ENCODE measurements at places on chromosomes 2 and 18.

DNA sequence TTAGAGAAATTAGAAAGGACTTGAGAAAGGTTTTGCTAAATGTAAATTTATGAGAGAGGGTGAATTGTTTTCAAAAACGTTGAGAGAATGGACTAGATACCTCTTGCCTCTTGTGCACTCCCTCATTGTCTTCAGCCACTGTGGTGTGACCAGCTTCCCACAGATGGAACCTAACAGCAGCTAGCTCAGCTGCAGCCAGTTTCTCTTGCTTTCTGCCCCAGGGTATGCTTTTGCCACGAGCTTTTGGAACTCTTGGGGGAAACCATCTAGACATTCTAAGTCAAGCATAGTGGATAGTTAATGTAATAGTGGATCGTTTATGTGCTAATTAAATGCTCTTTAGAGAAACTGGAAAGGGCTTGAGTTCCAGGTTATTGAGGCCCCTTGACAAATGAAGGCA is 288.2 kb downstream of the CTNNA2 start:
- no peak for DNase-seq

DNA sequence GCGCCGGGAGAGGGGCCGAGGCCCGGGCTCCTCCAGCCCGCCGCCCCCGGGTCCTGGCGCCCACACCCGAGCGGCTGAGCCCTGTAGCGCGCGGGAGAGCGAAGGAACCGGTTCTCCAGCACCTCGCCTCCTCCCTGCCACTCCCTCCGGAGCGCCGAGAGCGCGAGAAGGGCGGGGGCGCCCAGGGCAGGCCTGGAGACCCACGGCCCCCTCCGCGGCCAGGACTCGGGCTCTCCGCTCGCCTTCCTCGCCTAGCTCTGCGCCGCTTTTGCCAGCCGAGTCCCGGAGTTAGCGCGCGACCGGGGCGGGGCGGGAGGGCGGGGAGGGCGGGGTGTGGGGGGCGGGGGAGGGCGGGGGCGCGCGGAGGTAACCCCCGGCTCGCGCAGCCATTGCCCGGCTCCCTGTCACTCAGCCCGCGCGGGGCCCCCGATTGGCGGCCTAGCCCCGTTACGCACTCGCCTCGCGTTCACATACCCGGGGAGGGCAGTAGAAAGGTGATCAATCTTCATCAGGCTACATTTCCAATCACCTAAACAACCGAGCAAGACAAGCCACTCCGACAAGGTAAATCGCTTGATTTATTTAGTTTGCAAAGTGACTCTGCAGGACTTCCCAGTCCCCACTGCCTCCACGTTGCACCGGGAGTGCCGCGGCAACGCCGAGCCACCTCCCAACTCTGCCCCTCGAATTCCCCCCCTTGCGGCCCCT is at the start of gene OTX1:
OTX1 (plus strand) TSS at position 497 of the 708 bp plus-strand sequence. CDS start 2,161 bp downstream, outside the sequence.
- peak; percentile 51 for DNase-seq

GRCh38 chr2:128599700-128600099 is 281.0 kb upstream of the HS6ST1 start:
- no peak for DNase-seq

GRCh38 chr18:3790703-3791102 is 340.7 kb downstream of the TGIF1 start:
- DNase-seq: no peak

DNA sequence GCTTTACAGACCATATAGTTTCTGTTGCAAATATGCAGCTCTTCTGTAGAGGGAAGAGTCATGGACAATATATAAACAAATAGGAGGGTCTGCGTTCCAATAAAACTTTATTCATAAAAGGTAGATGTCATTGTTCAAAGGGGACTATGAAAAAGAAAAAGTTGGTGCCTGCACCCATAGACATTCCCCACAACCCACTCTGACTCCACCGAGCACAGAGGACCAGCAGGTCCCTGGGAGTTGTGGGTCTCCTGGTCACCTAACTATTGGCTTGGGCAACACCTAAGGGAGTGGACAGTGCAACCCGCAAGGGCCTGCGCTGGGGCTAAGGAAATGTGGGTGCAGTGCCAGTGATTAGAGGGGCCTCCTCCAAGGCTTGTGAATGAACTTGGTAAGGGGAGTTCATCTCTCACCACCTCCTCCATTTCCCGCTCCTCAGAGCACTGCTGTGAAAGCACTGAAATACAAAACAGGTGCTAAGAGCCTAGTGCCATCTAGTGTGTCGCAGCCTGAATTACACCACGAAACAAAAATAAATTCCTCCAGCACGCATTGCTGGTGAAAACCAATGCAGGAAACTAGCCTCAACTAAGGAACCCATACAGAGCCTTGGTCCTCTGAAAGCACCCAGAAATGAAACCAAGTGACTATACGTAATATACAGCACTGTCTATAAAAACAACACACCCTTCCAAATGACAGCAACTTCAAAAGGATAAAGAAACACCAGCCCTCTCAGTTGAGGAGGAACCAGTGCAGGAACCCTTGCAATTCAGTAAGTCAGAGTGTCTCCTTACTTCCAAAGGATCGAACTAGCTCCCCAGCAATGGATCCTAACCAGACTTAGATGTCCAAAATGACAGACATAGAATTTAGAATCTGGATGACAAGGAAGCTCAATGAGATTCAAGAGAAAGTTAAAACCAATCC is 166.6 kb downstream of the RNF144A start:
- DNase-seq: no peak

- DNase-seq: no peak
Observed at GRCh38 chr2:181354626-181355025, 102.6 kb upstream of the ITGA4 start.

GRCh38 chr2:112996635-112997034 is 8.6 kb upstream of the IL36A start:
- peak; percentile 66 for DNase-seq

DNA sequence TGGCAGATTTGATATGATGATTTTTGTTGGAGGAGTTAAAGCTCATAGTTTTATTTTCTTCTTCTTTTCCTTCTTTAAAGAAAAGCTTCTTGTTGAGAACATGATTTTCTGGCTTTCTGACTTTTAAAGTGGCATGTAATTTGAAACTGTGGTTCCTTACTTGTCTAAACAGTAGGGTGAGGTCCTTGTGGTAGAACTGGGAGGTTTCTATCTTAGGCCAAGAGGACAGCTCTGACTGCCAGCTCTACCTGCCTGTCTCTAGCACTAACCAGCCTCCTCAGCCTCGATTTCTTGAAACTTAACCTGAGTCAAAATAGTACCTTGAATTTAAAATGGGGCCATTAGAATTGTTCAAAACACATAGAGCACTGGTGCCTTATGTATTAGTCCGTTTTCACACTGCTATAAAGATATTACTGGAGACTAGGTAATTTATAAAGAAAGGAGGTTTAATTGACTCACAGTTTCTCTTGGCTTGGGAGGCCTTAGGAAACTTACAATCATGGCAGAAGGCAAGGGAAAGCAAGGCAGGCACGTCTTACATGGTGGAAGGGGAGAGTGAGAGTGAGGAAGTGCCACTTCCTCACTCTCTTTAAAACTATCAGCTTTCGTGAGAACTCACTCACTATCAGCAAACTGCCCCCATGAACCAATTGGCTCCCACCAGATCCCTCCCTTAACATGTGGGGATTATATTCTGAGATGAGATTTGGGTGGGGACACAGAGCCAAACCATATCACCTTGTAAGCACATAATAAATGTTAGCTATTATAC is 119.0 kb downstream of the CERS6 start:
- DNase-seq: no peak

DNA sequence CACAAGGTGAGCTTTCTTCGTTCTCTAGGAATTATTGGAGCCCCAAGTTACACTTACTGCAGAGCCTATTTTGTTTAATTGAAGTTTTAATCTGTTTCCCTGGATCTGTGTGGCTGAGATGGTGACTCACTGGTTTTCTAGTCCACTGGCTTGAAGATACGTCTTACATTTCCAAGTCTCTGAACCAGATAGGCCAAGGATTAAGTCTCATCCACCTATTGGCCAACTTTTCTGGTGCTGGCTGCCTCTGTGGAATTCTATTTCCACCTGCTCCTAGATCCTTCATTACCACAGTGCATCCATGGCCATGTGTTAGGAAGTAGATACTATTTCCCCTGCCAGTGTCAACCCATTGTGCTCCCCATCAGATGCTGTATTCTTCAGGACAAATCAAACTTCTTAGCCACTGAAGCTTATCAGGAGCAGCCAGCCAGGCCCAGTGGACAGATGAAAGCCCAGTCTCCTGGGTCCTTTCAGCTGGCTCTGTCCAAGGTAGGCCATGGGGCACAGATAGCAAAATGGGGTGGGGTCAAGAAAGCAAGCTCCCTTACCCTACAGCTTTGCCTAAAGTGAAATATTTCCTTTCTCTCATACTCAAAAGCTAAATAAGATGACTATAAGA is 198.8 kb upstream of the TCF4 start:
- no peak for DNase-seq

- no peak for DNase-seq
Observed at GRCh38 chr18:8656232-8656631, 47.0 kb downstream of the RAB12 start.

- no peak for DNase-seq
Observed at GRCh38 chr18:63700501-63700900, 2.3 kb upstream of the SERPINB11 start.

DNA sequence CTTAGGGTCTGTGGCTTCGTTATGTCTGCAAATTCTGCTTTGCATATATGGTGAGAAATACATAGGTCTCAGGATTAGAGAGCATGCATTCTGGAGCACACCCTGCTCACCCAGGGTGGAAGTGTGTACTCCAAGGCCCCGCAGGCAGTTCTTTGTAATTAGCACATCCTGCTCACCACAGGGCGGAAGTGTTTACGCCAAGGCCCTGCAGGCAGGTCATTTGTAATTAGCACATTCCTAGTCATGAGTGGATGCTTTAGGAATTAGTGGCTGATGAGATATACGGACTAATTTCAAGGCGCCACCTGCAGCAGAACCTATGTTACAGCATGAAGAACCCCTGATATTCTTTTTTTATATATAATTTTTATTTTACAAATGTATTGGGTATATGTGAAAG is 4.2 kb downstream of the ALLC start:
- DNase-seq: no peak

DNA sequence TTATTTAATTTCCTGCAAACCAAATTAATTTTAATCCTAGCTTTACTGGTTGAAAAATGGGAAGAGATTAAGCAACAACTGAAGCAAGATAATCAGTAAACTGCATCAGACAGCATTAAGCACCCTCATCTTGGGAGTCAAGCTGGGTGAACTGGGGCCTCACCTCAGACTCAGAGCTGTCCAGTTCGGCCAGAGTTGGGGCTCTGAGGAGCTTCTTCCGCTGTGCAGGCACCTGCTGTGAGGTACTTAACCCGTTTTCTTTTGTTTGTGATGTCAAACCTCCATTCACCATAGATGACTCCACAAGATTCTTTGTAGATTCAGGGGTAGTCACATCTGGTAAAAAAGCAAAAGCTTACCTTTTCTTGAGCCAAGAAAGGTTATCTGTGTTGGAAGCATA is 71.8 kb downstream of the PRELID3A start:
- DNase-seq: no peak

DNA sequence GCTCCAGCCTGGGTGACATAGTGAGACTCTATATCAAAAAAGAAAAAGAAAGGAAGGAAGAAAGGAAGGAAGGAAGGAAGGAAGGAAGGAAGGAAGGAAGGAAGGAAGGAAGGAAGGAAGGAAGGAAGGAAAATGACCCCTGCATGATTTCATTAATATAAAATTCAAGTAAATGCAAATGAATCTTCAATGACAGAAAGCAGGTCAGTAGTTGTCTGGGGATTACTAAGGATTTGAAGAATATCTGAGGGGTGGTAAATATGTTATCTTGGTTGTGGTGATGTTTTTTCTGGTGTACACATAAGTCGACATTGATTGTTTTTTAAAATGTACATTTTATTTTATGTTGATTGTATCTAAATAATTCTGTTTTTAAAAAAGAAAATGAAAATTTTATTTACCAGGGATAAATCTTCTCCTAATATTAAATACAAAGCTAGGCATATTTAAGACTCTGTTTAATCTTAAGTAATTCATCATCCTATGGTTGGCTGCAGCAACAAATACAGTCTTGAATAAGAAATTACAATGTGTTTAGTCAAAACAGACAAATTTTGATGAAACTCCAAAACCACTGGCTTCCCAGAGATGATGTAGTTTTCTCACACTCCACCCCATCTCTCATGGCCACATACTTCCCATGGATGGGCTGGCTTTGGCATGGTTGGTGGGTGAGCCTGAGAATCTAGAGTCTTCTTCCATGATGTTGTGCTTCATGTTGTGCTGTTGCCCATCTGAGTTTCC is 314.7 kb upstream of the REG3G start:
- no peak for DNase-seq

DNA sequence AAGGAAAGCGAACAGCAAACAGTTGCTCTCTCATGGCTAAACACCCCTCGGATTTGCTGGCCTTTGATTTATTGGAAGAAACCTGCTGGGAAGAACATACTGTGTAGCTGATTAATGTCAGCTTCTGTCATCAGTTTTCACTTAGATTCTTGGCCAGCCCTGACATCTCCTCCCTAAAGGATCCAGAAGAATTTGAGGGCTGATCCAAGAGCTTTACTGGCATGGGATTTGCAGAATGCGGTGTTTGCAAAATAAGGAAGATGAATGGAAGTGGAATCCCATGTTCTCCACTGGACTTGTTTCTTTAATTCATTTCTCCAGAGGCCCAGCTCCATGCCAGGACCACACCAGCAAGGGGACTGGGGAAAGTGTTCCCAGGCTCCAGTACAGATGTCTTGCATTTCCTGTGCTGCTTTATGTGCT is 80.5 kb downstream of the RDH14 start:
- no peak for DNase-seq

DNA sequence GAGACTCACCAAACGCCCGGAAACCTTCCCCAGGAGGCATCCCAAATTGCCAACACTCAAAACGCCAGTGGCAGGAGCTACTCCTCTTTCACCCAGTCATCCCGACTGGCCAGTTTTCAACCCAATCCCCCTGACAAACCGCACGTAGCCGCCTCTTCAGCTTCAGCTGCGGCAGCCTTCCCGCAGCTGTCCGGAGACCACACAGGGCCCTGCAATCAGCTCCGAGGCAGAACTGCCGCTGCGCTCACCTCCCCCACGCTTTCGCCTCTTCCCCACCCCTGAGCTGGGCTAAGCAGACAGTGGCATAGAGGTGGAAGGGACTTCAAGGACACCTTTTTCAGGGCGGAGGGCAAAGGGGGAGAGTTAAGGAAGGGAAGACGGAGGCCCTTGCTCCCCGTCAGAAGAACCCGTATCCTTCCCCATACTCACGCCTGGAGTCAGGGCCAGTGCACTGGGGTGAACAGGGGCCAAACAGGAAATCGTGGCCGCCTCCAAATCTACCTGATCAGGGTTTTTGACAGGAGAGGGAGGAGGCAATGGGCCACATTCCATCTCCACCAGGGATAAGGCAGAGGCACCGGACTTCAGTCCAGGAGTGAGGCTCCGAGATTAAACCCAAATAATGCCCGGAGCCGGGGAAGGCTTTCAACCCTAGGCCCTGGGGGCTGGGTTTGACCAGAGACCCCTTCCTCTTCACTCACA is 16.9 kb downstream of the CYP26B1 start:
- DNase-seq: no peak

DNA sequence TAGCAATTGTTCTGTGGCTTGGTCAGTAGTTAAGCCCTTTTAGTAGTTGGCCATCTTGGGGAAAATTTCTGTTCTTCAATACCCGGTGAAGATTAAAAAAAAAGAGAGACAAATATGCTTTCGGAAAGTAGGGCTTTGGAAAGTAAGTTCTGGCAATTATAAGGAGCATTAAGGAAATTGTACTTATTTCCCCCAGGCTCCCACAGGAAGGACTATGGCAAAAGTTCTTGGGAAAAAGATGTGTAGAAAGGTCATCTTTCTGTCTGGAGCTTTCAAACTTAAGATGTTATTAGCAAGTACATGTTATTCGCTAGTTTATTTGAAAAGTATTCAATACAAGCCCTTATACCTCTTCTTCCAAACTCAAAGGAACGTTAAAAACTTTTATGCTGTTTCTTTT is 144.5 kb downstream of the MTX2 start:
- DNase-seq: no peak

GRCh38 chr2:3290655-3291054 is 87.0 kb downstream of the EIPR1 start:
- no peak for DNase-seq
